Esophagus squamous epithelium (tissue), 5 donors: ENCODE measurements at places on chromosomes 2 and 18. TPM values are rescaled to one million over a fixed set of nuclear protein-coding genes. Genes with fewer than 3 reads are reported as not detected.

- peaks cover 96% of the 10 kb centered on the region for H3K27me3 ChIP-seq
- no peak for DNase-seq
- no peaks in the 10 kb centered on the region for H3K36me3 ChIP-seq
- H3K4me1 ChIP-seq = peaks cover 65% of the 10 kb centered on the region
- H3K27ac ChIP-seq = no peak overlapping the region
Measured at GRCh38 chr2:222305516-222306392, 7.0 kb upstream of the PAX3 start.

DNA sequence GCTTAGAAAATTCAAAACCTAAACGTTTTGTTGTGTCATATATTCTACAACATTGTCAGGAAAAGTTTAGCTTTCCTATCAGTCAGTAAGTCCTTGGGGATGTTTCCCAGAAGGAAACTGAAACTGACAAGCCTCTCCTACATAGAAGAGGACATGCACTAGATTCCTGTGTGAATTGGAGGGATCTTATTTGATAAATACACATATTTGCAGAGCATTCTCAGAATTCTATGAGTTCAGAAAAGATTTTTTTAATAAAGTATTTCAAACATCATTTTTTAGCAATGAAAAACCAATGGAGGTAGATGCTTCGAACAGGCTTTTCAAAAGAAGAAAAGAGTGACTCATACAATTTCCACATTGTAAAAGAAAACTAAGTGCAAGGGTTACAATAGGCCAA lies 1706.7 kb downstream of the SUCLG1 start:
- no peaks in the 10 kb centered on the region for H3K4me1 ChIP-seq
- no peak overlapping the region for H3K27ac ChIP-seq
- no peak overlapping the region for H3K4me3 ChIP-seq
- H3K27me3 ChIP-seq = no peaks in the 10 kb centered on the region
- DNase-seq = no peak

DNA sequence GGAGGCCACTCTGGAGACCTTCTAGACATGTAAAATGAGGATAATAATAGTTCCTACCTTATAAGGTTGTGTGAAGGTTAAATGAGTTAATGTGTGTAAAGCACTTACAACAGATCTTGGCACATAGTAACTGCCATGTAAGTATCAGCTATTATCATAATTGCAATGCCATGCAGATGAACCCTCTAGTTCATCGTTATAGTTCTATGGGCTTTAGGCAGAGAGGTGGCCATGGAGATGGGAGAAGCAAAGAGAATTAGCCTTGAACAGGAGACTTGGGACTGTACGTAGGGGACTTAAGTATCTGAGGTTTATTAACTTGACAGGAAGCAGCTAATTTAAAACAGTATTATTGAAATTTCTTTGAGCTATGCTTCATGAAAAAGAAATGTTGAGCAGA lies 151.8 kb downstream of the PIK3C3 start:
- H3K27ac ChIP-seq = no peak overlapping the region
- no peaks in the 10 kb centered on the region for H3K4me1 ChIP-seq
- H3K4me3 ChIP-seq = no peak overlapping the region
- no peaks in the 10 kb centered on the region for H3K27me3 ChIP-seq
- H3K36me3 ChIP-seq = no peaks in the 10 kb centered on the region

Gene SOCS6
- 18.8 TPM for total RNA-seq

Gene KCNK3
- total RNA-seq = 1.6 TPM

DNA sequence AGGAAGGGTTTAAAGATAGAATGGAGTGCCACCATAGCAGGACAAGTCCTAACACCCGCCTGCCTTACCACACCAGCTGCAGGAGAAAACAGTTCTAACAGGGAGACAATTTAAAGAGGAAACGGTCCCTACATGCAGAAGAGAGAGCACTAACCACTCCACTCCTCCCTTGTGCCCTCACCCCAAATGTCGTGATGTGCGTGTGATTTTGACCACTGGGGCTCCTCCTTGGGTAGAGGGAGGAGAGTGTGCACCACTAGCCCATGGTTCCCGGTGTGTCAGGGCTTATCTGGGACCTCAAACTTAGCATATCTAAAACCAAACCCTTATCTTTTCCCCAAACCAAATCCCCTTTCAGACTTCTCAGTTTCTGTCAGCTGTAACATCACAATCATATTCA lies 105.5 kb upstream of the CCDC68 start:
- no peak overlapping the region for H3K4me3 ChIP-seq
- no peak overlapping the region for H3K27ac ChIP-seq
- H3K4me1 ChIP-seq = no peaks in the 10 kb centered on the region
- H3K27me3 ChIP-seq = no peaks in the 10 kb centered on the region
- no peak for DNase-seq

GRCh38 chr2:197161774-197162173 lies 148.8 kb downstream of the ANKRD44 start:
- no peaks in the 10 kb centered on the region for H3K27me3 ChIP-seq
- H3K27ac ChIP-seq = no peak overlapping the region
- no peak for DNase-seq
- peaks cover 12% of the 10 kb centered on the region for H3K4me1 ChIP-seq

DNA sequence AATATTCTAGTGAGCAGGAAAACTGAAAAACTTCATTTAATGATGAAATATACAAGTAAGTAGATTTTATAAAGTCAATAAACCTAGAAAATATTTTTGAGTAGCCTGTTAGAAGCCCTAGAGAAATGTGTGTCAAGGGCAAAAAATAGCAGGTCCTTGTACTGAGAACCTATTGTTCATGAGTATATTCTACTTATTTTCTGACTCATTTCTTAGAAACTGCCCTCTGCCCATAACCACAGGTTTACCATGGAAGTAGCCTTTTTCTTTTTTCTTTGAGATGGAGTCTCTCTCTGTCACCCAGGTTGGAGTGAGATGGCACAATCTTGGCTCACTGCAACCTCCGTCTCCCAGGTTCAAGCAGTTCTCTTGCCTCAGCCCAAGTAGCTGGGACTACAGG lies 19.4 kb upstream of the SELENOI start:
- H3K4me3 ChIP-seq = no peak overlapping the region
- DNase-seq = no peak
- H3K4me1 ChIP-seq = peaks cover 7% of the 10 kb centered on the region
- H3K27me3 ChIP-seq = no peaks in the 10 kb centered on the region

DNA sequence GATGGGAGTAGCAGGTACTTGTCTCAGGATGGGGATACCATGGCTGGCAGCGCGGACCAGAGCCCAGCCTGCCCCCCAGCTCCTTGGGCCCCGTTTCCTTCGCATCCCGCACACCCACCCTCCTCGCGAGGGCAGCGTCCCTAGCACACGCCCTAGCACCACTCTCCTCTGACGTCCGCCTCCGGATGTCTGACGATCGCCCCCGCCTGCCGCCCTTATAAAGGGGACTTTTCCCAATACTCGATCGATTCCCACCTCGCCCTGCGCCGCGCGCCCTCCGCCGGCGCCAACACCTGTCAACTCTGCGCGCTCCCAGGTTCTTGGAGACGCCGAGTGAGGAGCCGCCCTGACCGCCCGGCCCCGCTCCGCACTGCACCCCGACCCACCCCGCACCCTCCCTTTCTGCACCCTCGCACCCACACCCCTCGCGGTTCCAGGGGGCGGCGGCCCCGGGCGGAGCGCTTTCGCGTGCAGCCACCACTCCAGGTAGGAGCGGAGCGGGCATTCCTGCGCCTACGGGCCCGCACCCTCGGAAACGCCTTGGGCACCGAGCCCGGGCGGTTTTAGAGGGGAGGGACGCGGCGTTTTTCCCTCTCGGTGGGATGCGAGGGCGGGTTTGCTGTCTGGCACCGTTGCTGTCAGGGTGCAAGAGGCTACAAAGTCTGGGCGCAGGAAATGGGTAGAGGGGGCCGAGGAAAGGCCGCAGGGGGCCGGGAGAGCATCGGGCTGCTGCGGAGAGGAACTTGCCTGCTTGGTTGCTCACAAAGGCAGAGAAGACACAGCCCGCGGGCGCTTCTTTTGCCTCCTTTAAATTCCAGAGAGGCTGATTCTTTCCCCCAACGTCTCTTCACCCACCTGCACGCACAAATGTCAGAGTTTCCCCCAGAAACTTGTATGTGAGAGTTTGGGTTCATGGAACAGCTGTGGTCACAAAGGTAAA lies at the start of gene SLC5A7:
SLC5A7 (plus strand) TSS at position 247 of the 940 bp plus-strand sequence. CDS start 1,632 bp downstream, outside the sequence.
- no peak for DNase-seq
- H3K27me3 ChIP-seq = peaks cover 8% of the 10 kb centered on the region
- no peak within 1 kb of the TSS for H3K4me3 ChIP-seq
- no peaks in the 10 kb centered on the region for H3K36me3 ChIP-seq
- H3K27ac ChIP-seq = no peak within 1 kb of the TSS
- peaks cover 10% of the 10 kb centered on the region for H3K4me1 ChIP-seq

DNA sequence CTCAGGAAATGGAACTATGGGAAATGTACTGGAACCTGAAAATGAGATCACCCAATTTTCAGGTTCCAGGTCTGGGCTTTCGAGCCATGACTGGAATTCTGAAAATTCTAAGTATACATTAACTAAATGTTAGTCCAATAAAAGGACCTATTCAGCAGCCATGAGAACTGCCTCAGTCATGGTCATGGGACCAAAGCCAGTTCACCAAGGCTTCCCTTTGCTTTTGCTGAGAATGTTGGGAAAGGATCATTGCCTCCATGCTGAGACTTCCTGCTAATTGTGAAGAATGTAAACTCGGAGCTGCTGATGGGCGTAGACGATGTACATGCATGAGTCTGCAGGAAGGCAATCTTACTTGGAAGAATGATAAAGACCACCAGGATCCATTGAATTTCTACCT lies 624.4 kb upstream of the SOX11 start:
- H3K27me3 ChIP-seq = no peaks in the 10 kb centered on the region
- no peak overlapping the region for H3K27ac ChIP-seq
- no peaks in the 10 kb centered on the region for H3K36me3 ChIP-seq
- no peaks in the 10 kb centered on the region for H3K4me1 ChIP-seq
- no peak for DNase-seq
- H3K4me3 ChIP-seq = no peak overlapping the region

Gene IL36G
- 7.3 TPM for total RNA-seq

Gene ALLC
- not detected for total RNA-seq

GRCh38 chr2:189997016-189997415 lies 65.5 kb downstream of the MSTN start:
- H3K4me3 ChIP-seq = no peak overlapping the region
- no peak for DNase-seq
- H3K36me3 ChIP-seq = no peaks in the 10 kb centered on the region

Gene IL1R2
- total RNA-seq = 61.7 TPM

DNA sequence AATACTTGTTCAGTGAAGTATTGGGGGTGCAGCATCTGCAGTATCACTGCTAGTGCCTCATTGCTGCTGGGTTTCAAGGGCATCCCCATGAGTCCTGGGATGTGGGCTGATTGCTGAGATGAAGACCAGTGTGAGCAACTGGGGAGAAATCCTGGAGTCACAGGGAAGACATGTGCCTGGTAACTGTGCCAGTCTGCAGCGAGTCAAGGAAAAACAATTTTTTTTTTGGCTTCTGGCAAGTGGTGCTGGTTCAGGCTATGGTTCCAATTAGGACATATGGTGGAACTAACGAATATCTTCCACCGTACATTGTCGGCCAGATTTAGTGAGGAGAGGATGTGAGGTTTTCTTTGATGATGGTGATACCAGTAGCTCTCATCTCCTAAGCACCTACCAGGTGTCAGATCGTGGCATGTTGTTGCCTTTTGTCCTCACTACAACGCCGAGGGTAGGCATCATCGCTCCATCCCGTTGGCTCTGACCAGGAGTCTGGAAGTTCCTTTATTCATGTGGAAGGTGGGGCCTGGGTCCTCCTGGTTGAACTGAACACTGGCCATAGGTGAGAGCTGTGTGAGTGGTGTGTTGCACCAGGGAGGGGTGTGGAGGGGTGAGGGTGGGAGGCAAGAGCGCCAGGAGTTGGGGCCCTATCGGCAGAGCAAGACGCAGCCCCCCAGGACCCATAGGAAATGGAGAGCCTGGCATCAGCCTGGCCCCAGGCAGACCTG lies 118.0 kb upstream of the HS6ST1 start:
- no peaks in the 10 kb centered on the region for H3K4me1 ChIP-seq
- no peaks in the 10 kb centered on the region for H3K27me3 ChIP-seq
- no peak overlapping the region for H3K27ac ChIP-seq
- no peak overlapping the region for H3K4me3 ChIP-seq
- H3K36me3 ChIP-seq = no peaks in the 10 kb centered on the region

Gene ANKRD53
- 0.76 TPM for total RNA-seq

- H3K4me3 ChIP-seq = no peak overlapping the region
- no peaks in the 10 kb centered on the region for H3K4me1 ChIP-seq
- no peak for DNase-seq
- H3K27me3 ChIP-seq = no peaks in the 10 kb centered on the region
- H3K36me3 ChIP-seq = no peaks in the 10 kb centered on the region
- H3K27ac ChIP-seq = no peak overlapping the region
Measured at GRCh38 chr18:72324677-72325076, 219.5 kb downstream of the CBLN2 start.

Gene C1GALT1C1L
- not detected for total RNA-seq

DNA sequence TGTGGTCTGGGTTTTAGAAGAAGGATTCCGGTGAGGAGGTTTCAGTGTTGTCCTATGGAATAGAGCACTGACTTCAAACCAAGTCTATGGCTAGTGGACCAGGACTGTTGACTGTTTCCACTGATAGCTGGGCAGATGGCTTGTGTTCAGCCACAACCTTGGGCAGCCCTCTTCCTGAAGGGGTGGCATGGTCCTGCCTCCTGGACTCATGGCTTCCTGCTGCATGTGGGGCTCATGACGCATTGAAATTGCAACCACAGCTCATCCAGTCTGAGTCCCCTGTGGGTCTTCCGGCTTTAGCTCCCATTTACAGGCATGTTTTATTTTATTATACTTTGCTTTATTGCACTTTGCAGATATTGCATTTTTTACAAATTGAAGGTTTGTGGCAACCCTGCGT lies 105.0 kb downstream of the B3GNT2 start:
- no peaks in the 10 kb centered on the region for H3K36me3 ChIP-seq
- no peak overlapping the region for H3K27ac ChIP-seq
- H3K4me1 ChIP-seq = peaks cover 11% of the 10 kb centered on the region

DNA sequence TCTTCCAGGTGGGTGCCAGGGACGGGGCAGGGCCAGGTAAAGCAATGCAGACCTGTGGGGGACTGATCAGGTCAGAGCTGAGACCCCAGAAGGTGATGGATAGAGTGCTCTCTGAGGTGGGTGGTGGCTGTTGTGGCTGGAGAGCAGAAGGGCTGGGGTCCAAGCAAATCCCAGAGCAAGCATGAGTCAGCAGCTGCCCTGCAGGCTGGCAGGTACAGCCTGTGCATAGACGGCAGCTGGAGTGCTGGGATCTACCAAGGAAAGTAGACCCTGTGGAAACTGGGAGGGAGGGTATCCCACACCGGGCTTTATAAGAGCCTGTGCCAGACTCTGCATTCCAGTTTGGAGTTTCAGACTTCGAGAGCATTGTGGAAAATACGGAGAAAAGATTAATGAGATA lies 663 bp downstream of the TRIM54 start:
- H3K4me1 ChIP-seq = no peaks in the 10 kb centered on the region
- no peak overlapping the region for H3K27ac ChIP-seq
- H3K36me3 ChIP-seq = no peaks in the 10 kb centered on the region
- H3K4me3 ChIP-seq = no peak overlapping the region
- no peak for DNase-seq

Gene UPP2
- not detected for total RNA-seq

Gene GNLY
- 1.2 TPM for total RNA-seq

DNA sequence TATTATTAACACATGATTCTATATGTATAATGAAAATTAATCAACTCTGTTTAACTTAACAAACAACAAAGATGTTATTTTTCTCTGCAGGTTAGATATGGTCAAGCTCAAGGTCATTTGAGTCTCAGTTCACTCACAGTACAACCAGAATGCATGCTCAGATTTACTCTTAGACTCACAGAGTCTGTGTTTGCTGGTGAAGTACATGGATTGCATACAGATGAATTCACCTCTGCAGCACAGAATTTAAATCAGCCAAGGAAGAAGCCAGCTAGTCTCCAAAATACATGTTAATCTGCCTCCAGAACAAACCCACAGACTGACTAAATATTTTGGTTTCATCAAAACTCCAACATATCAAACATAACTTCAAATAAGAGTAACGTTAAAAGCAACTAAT lies 424.5 kb downstream of the RAD51AP2 start:
- no peaks in the 10 kb centered on the region for H3K36me3 ChIP-seq
- H3K27ac ChIP-seq = no peak overlapping the region
- no peak overlapping the region for H3K4me3 ChIP-seq
- H3K27me3 ChIP-seq = no peaks in the 10 kb centered on the region
- no peaks in the 10 kb centered on the region for H3K4me1 ChIP-seq

Gene CCDC74A
- total RNA-seq = 2.9 TPM
